ENCODE measurements at places on chromosomes 5 and 9.
A peak's percentile ranks its signal among the peaks of the same experiment; 100 is the strongest.

- DNase-seq: no peak
Measured at GRCh38 chr9:121612511-121612998, 38.9 kb upstream of the DAB2IP start.

DNA sequence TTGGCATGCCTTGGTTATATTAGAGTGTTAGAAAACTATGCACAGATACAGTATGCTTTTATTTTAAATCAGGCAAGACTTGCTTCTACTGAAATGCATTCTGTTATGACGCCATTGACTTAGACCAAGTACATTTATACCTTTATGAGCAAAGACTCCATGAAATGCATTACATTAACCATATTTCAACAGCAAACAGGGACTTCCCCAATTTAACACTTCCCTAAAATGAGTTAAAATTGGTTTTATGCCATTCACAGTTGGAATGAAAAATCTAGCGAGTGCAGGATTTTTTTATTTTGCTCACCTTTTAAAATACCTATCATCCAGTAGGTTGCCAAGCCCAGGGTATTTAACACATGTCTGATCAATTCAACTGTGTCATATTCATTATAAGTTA, 272.1 kb upstream of the IZUMO3 start:
- DNase-seq: no peak

DNA sequence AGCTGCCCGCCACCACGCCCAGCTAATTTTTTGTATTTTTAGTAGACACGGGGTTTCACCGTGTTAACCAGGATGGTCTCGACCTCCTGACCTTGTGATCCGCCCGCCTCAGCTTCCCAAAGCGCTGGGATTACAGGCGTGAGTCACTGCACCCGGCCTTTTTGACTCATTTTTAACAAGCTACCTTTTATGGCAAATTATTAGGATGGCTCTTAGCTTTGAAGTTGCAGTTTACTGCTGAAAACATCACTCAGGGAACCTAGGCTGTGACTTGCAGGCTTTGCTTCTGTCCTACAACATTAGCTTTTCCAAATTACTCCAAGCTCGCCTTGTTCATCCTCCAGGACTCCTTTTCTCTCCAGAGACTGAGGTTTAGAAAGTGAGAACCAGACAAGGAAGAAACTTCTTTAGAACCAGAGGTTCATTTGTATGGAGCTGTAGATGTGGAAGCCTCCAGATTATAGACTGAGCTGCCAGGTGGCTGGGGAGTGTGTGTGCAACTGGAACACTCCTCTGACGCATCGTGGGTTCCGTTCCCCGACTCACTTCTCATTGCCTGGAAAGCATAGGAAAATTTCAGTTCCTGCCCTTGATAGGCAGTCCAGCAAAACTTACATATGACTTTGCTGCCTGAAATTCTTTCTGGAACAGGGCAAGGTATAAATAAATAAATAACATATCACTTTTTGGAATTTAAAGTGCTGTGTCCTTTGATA, 23.8 kb upstream of the SPTAN1 start:
- DNase-seq: peak; percentile 24

DNA sequence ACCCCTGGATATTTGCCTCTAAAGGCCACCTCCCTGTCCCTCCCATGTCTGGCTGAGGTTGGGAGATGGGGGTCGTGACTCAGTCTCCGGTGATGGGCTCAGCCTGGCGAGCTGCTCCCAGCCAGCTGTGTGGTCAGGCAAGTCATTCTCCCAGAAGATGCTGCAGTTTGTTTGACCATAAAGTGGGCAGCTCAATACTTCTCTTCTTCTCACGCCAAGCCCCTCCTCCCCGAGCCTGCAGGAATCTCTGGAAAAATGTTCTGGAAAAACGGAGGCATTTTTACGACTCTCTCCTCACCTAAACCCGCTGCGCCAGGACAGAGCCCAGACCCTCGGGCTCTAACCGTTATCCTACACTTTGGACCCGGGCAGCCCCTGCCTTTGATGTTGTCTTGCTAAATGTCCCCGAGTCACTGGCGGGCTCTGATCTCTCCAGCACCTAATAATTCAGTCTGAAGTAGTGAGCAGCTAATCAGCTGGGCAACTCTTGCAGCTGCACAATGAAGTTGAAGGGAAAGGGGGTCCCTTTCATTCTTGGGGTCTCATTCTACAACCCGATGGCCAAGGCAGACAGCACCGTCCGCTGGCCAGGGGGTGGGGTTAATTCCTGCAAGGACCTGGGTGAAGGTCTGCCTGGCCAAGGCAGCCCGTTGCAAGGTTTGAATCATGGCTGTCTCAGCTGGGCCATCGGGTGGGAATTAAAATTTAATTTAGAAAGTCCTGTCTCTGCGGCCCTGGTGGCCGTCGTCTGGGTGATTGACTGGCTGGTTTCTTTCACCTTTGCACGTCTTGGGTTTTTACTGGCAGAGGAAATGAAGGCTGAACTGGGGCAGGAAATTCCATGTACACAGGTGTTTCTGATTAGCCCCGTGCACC, 12.3 kb downstream of the DCANP1 start:
- peak; percentile 78 for DNase-seq

DNA sequence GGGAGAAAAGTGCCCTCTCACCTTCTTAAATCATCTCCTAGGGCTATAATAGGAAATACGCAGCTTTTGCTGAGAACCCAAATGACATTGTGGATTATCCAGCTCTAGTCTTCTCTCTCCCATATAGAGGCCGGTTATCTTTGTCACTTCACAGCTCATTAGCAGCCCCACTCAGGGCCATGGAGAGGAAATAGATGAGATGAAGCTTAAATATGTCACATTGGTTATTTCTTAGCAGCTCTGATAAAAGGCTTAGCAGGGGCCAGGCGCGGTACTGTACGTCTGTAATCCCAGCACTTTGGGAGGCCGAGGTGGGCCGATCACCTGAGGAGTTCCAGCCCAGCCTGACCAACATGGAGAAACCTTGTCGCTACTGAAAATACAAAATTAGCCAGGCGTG, 90.0 kb downstream of the GHR start:
- no peak for DNase-seq

GRCh38 chr5:135444360-135444759, 2.8 kb downstream of the DCANP1 start:
- DNase-seq: no peak

GRCh38 chr9:109098171-109098959, 21.4 kb downstream of the TMEM245 start:
- peak; percentile 65 for DNase-seq

DNA sequence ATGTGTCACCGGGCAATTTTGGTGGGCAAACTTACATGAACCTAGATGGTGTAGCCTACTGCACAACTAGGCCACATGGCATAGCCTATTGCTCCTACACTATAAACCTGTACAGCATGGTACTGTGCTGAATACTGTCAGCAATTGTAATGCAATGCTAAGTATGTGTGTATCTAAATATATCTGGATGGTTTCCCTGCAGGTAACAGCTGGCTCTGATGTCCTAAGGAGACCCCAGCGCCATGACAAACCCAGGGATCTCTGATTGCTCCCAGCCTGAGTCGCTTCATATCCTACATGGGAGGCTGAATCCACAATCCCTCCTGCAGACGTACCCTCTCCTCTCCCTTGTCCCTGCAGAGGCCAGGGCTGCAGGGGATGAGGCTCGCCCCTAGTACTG, 26.6 kb upstream of the TTLL11 start:
- no peak for DNase-seq

- peak; percentile 69 for DNase-seq
Measured at GRCh38 chr9:79694676-79695400, 123.1 kb downstream of the TLE4 start.

DNA sequence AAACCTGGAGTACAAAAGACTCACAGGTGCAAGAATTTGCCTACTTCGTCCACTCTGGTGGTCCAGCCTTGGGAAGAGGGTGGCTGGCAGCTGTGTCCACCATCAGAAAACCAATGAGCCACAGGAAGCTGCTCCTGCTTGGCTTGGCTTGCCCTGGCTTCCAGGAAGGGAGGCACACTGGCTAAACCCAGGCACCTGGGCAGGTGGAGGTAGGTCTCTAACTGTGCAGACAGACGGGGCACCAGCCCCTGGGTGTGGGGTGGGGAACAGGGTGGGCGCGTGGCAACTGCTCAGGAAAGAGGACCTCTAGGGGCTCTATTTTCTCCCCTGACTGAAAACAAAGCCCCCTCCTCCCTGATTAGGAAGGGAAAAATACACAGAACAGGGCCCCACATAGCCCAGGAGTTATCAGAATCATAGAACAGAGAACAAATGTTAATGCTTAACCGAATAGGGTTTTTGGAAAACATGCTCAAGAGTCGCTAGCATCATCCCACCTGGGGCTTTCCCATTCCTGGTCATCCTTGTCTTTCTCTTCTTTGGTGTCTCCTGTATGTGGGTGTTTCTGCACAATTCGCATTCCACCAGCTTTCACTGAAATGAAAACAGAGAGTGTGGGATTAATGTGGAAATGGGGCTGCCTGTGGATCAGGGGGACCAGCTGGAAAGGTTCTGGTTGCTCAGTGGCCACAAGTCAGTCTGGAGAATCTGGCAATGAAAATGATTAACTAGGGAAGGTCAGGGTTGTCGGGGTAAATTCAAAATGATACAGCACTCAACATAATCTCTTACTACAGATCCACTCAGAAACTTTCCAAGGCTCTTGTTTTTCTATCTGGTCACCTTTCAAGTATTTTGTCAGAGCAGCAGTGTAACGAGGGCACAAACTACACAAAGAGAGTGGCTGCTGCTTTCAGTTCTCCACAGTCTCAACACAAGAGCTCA, 13.1 kb downstream of the DAP start:
- DNase-seq: no peak

DNA sequence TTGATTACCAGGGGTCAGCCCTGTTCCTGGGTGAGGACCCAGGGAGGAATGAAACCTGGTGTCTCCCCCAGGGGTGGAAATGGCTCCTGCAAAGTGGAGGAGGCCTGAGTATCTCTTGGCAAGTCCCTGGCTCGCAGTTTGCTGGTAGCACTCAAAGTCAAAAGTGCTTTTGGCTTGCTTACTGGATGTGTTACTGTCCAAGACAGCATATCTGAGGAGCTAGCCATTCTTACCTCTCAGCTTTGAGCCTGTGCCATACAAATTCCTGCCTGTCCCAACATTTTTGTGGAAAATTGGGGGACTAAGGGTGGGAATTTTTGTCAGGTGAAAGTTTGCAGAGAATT, 9.9 kb downstream of the ZNF618 start:
- DNase-seq: no peak

DNA sequence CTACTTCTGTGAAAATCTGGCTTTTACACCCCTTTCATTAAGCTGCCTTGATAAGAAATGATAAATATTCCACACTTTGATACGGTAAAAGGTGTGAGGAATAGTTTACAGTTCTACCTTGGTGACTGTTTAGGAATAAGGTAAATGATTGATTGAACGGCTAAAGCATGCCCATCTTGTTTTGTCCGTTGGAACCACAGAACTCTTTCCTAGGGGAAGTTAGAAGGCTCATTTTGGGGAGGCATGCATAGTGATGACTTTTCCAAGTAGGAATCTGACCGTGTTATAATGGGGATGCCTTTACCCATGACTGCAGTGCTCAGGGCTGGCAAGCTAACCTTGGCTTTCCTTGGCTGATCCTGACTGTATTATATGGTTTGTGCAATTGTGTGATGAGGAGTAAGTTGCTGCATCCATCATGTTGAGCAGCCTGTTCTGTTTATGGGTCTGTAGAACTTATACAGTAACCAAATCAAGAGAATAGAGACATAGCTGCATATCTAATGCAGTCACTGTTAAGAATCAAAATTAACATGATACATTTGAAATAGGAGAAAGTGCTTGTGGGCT, 24.5 kb downstream of the PCSK5 start:
- DNase-seq: no peak

GRCh38 chr5:73232266-73233041, 59.5 kb downstream of the TMEM174 start:
- DNase-seq: no peak

- peak; percentile 64 for DNase-seq
Measured at GRCh38 chr5:38607930-38608564, 51.6 kb upstream of the LIFR start.

DNA sequence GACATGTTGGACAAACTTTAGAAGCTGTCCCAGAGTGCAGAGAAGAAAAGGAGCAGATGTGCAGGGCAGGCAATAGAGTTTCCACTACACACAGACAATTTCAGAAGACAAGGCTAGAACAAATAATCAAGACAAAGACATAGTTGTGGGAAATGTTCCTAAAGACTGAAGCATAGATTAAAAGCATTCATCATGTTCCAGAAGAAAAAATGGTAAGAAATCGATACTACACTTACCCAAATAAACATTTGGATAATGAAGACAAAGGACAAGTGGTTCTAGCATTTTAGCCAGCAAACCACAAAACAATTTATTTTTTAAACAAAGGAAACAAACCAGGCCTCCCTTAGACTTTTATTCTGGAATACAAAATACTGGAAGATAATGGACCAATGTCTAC, 97.9 kb downstream of the FSTL4 start:
- DNase-seq: no peak

DNA sequence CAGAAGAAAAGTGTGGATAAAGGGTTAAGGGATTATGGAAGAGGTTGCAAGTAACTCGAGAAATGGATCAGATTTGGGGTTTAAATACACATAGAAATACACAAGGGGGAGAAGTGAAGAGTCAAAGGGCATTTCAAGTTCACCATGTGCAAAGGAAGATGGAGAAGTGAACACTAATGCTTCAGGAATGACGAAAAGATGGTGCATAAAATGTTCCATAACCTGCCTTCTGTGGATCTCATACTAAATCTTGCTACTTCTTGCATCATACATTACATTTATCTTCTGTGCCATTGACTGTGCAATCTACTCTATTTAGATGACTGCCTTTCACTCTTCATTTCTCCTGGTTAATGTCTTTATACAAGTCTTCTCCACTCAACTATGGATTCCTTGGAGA, 5.7 kb upstream of the SMC2 start:
- peak; percentile 58 for DNase-seq

DNA sequence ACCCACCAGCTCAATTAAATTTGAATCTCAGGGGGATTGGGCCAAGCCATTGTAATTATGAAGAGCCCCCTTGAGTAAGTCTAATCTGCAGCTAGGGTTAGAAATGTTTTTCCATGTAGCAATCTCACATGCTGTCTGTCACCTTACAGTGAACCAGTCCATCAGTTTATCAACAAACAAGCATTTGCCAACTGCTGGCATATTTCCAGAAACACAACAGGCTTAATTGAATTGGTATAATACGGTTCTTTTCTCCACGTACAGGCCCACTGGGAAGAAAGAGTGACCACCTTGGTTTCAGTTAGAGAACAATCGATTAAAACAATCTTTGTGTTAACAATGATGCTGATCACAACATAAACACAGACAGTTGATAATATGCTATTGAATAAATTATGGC, 67.4 kb downstream of the NSUN2 start:
- DNase-seq: no peak

DNA sequence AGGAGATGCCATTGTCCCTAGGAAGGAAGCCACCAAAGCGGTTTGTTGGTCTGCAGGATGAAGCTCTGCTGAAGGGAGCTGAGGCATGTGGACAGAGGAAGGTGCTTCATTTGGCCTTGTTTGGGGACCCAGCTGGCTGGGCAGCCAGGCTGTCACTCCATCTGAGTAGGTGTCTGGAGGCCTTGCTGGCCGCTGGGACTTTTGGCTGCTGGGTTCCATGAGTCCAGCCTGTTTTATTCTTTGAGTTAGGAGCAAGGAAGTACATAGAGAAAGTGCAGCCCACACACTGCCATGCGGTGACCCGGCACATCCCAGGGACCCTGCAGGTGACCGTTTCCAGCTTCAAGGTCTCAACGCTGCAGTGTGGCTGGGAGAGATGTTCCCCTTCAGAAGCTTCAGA, 251.2 kb upstream of the IRX4 start:
- no peak for DNase-seq

GRCh38 chr5:81140943-81141342, 92.2 kb upstream of the CKMT2 start:
- DNase-seq: peak; percentile 85
